ENCODE measurements at places on chromosomes 11 and 22. TPM values are rescaled to one million over a fixed set of nuclear protein-coding genes. Genes with fewer than 3 reads are reported as not detected.

Gene APOA4
- total RNA-seq, result not detected

Gene SLC5A4
- total RNA-seq, result not detected

Gene POTEH
- not detected for total RNA-seq

Gene CTNND1
- total RNA-seq, result 6.7 TPM

Gene LRRC4C
- total RNA-seq, result not detected
